Stimulated activated CD8-positive, alpha-beta memory T cell treated with anti-CD3 and anti-CD28 coated beads, Interleukin-4, amount 100 ng/mL, for 1 hour (primary cell): ENCODE measurements at places on chromosomes 5 and 9.

DNA sequence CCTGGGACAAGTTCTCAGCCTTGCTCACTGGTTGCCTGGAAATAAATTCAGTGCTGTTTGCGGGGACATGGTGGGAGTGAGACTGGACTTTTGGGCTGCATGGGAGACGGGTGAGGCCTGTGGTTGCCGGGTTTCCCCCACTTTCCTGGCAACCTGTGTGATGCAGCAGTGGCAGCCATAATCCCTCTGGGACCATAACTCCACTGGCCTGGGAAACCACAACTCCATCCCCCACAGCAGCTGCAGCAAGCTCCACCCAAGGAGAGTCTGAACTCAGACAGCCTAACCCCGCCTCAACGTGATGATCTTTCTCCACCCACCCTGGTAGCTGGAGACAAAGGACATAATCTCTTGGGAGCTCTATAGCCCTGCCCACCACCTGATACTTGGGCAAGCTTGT lies 349.9 kb downstream of the PIK3R1 start:
- no peak for DNase-seq

GRCh38 chr5:170606941-170607340 lies 103.1 kb downstream of the KCNIP1 start:
- DNase-seq = no peak

DNA sequence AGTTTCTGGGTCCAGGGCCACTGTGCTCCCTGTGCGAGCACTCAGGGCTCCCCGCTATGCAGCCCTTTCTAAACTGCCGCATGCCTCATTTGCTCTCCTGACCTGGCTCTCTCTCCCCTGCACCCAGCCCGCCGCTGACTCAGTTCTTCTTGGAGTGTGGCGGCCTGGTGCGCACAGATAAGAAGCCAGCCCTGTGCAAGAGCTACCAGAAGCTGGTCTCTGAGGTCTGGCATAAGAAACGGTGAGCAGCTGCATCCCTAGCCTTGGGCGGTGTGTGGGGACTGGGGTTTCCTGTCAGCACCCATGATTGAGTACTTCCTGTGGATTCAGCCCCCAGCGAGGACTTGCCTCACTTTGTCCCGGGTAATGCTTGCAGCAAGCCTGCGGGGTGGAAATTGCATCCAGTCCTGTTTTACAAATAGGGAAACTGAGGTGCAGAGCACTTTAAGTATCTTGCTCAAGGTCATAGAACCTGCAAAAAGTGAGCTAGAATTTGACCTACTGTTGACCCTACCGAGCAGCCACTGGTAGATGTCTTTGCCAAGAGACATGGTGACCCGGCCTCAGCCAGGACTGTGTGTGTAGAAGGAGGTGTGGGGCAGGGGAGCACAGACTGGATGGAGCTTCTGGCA lies 27.9 kb downstream of the USP20 start:
- DNase-seq = peak; percentile 57

- DNase-seq = no peak
Observed at GRCh38 chr5:111280282-111280951, 56.2 kb downstream of the CAMK4 start.
